CD8-positive, alpha-beta memory T cell (primary cell): ENCODE measurements at places on chromosomes 2 and 18. TPM values are rescaled to one million over a fixed set of nuclear protein-coding genes. Genes with fewer than 3 reads are reported as not detected.

MEIS1 gene
- not detected for total RNA-seq

BARD1 gene
- total RNA-seq, result 18.3 TPM

GRCh38 chr18:51342815-51343214 is 145.3 kb upstream of the MEX3C start:
- no peak for DNase-seq

DNA sequence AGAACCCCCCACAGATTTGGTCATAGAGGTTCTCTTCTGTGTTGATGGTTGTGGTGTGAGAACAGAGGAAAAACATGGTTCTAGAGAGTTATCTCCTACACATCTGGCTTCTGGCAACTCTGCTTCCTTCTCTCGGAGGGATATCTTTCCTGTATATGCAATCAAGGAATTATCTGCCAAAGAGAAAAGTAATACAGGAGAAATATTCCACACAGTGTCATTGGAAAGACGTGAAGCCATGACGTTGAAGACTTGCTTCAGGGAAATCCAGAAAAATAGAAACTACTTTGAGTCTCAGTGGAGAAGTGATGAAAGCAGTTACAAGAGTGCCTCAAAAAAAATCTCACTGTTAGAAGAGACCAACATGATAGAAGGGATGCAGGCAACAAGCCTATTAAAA is 78.5 kb downstream of the RAB31 start:
- no peak for DNase-seq

DNA sequence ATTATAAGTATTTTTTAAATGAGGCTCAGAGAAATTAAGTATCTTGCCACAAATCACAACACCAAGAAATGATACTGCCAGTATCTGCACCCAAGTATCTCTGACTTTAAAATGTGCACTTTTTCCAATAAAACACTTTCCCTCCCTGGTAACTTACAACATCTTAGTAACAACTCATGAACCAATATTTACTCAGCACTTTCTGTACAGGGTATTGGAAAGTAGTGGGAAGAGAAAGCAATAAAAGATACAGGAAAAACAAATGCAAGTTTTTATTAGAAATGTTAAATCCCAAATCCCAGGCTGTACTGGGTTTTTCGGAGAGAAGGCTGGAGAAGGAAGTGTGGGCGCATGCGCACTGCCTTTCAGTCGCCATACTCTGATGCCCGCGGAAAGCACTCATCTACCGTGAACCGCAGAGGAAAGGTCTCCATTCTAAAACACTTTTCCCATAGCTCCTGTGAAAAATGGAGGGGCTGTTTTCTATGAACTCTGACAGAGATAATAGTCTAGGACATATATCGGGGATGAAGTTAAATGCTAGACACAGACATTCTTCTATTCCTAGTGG is 52.1 kb downstream of the L3MBTL4 start:
- no peak for DNase-seq

GRCh38 chr2:54704238-54704637 is 19.2 kb upstream of the EML6 start:
- DNase-seq, result no peak

- no peak for DNase-seq
Observed at GRCh38 chr2:155178921-155179320, 480.4 kb downstream of the KCNJ3 start.

DNA sequence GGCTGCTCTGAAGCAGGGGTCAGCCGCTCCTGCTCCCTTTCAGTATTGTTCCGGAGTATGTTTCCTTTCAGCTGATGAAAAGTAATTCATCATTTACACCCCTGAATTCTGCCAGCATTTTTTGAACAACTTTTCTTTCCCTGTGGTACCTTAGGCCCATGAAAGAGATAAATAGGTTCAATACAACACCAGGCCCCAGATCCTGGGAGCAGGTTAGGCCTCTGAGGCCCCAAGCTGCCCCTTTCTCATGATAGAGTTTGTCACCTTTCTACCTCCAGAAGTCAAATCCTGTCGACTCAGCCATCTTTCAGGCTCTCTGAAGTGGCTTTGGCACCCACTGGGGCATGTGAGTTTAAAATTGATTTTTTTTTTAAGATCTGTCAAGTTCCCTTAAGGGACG is 1415.1 kb upstream of the ZEB2 start:
- no peak for DNase-seq

- DNase-seq, result no peak
Observed at GRCh38 chr18:45940724-45941123, 26.4 kb downstream of the EPG5 start.

DNA sequence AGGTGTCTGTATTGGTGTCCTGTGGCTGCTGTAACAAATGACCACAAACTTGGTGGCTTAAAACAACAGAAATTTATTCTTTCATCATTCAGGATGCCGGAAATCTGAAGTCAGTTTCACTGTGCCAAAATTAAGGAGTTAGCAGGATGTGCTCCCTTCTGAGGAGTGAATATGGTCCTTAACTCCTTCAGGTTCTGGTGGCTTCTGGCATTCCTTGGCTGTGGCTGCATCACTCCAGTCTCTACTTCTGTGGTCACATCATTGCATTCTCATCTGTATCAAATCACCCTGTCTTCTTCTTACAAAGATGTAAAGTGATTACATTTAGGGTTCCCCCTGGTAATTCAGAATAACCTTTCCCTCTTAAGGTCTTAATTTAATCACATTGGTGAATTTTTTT is 12.6 kb downstream of the GPD2 start:
- no peak for DNase-seq

DNA sequence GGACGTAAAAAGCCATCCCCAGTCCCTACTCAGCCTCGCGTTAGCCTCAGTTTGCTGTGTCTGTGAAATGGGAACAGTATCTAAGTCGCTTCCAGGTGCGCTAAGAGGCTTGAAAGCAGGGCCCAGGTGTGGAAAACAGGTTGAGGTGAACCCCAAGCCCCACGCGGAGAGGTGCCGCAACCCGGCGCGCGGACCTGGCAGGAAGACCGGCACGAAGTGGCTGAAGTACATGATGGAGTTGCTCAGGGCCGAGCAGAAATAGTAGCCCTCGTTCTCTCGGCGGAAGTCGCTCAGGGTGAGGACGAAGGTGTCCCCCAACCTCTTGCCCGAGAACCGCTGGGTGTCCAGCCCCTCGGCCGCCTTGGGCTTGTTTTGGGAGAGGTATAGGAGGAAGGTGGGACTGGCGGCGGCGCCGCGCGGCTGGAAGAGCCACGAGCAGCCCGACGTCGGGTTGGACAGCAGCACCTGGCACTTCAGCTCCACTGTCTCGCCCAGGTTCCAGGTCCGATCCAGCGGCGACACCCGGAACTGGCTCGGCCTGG is 508 bp downstream of the CD8A start:
- DNase-seq, result peak; percentile 37

DNA sequence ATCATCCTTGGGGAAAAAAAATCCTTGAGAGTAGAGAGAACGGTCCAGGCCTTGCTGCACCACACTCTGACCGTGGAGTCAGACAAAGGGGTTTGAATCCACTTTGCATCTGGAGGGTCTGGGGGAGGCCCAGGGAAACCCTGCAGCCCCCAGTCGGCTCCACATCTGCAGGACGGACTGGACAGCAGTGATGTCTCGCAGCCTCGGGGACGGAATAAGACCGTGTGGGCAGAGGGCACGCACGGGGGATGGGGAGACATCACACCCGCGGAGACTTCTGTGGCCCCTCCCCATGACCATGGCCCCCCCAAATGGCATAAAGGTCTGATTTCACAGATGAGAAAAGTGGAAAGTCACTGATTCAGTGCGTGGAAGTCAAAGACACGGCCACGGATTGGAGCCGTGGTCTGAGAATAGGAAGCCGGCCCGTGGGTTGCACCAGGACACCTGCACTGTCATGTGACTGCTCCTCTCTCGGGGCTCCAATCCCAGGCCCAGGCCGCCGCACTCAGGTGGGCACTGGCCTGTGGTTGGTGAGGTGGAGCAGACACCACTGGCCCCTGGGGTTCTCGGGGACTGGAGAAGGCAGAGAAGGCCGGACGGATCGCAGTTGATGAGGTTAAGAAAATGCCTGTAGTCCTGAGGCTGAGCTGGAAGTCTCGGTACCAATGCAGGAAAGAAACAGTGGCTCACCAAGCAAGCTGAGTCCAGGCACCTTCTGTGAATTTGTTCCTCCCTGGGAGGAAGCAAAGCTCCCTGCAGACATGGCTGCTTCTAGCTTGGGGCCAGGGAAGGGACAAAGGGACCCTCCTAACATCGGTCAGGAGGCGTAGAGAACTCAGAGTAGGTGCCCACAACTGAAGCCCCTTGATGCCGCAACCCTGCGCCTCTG is 61.8 kb downstream of the RTP5 start:
- no peak for DNase-seq

GRCh38 chr2:206082298-206082843 is 3.6 kb downstream of the INO80D start:
- no peak for DNase-seq
